IPS-NIHi11 (cell line): ENCODE measurements at places on chromosomes 16 and 17.

GRCh38 chr17:41451154-41451728, 10.5 kb upstream of the KRT38 start:
- DNase-seq = no peak

DNA sequence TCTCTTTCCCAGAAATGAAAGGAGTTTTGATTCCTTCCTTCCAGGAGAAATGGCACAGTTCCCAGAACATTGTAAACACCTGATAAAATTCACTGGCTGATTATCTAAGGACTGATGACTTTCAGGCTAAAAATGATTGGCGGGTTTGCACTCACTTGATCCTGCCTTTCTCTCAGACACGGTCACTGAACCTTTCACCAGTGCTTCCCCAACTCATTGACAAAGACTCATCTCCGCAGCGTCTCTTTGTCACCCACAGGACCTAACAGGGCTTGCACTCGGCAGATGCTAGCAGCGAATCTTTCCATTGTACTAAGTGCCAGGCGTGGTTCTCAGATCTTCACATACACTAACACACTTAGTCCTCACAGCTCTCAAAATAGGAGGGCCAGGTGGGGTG, 7.3 kb upstream of the DHRS7C start:
- no peak for DNase-seq

DNA sequence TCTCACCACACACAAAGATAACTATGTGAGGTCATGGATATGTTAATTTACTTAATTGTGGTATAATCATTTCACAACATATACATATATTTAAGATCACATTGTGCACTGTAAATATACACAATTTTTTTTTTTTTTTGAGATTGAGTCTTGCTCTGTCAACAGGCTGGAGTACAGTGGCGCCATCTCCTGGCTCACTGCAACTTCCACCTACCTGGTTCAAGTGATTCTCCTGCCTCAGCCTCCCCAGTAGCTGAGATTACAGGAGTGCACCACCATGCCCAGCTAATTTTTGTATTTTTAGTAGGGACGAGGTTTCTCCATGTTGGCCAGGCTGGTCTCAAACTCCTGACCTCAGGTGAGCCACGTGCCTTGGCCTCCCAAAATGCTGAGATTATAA, 11.5 kb upstream of the PRSS54 start:
- DNase-seq = no peak

DNA sequence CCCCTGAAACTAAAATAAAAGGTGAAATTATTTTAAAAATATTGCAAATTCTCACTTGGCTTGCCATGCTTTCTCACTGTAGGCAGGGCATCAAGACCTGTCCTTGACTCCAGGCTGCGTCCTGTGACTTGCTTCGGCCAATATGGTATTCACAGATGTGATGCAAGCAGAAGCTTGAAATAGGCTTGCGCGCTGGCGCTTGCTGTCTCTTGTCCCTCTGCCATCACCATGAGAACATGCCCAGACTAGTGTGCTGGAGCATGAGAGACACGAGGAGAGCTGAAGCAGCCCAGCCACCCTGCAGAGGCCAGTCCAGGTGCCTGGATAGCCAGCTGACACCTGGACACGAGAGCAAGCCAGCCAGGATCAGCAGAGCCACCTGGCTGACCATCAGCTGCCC, 21.8 kb upstream of the ZKSCAN2 start:
- DNase-seq = no peak

DNA sequence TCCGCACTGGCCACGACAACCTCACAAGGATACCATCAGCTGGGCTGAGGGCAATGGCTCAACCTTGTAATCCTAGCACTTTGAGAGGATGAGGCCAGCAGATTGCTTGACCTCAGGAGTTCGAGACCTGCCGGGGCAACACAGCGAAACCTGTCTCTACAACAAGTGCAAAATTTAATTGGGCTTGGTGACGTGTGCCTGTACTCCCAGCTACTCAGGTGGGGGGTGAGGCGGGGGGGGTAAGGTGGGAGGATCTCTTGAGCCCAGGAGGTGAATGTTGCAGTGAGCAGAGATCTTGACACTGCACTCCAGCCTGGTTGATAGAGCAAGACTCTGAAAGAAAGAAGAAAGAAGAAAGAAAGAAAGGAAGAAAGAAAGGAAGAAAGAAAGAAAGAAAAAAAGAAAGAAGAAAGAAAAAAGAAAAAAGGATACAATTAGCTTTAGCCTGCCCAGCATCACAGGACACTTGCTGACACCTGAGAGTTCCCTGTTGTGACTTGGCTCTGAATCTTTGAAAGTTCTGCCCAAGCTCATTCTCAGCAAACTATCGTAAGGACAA, 5.2 kb upstream of the MT1E start:
- DNase-seq = no peak

DNA sequence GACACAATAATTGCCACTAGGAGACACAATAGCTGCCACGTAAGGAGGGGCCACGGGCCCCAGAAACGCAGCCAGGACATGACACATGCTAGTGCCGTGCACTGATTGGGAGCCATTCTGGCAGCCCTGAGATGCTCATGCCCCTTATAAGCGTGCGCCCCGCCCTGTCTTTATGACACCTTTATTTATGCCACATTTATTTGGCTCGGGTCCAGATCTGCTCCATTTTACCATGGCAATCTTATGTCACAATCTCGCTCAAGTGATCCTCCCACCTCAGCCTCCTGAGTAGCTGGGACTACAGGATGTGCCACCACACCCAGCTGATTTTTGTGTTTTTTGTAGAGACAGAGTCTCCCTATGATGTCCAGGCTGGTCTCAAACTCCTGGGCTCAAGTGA, 43.8 kb upstream of the NF1 start:
- DNase-seq = no peak

GRCh38 chr17:9098242-9098825, 77.0 kb downstream of the NTN1 start:
- DNase-seq = no peak

- DNase-seq = no peak
These were observed 42.2 kb upstream of the BRD7 start for GRCh38 chr16:50411034-50411433.

DNA sequence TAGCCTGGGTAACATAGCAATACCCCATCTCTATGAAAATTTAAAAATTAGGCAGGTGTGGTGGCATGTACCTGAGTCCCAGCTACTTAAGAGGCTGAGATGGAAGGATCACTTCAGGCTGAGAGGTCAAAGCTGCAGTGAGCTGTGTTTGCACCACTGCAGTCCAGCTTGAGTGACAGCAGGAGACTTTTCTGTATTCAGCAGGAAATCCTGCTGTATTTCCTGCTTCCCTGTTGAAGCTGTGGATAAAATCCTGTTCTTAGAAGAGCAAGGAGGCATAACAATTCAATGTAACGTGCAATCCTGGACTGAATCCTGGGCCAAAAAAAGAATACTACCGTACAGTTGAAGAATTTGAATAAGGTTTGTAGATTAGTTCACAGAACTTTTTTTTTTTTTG, 62.2 kb downstream of the FBXL20 start:
- DNase-seq = no peak

GRCh38 chr16:1171001-1171400, 18.1 kb downstream of the CACNA1H start:
- no peak for DNase-seq

GRCh38 chr16:83348991-83349390, 458.8 kb upstream of the HSBP1 start:
- DNase-seq = no peak

- peak; percentile 89 for DNase-seq
These were observed 57.0 kb downstream of the ABR start for GRCh38 chr17:1122533-1123392.

- DNase-seq = no peak
These were observed 4.1 kb downstream of the CD2BP2 start for GRCh38 chr16:30351001-30351441.

GRCh38 chr17:82570277-82570676, 50.7 kb downstream of the FOXK2 start:
- DNase-seq = no peak

DNA sequence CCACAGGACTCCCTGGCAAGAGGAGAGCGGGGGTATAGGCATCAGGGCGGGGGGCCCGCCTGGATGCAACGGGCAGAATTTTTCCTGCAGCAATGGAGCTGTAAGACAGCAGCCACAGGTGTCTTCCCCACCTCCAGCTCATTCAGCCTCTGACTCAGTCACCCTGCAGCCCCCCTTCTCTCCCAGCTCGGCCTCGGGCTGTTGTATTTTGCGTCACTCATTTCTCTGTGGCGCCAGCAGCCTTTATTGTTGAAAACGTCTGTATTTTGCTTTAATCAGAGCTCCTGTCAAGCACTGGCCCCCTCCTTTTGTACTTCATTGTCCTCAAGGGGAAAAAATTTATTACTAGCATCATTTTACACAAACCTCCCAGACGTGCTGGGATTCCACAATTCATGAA, 117.7 kb downstream of the WSCD1 start:
- no peak for DNase-seq

DNA sequence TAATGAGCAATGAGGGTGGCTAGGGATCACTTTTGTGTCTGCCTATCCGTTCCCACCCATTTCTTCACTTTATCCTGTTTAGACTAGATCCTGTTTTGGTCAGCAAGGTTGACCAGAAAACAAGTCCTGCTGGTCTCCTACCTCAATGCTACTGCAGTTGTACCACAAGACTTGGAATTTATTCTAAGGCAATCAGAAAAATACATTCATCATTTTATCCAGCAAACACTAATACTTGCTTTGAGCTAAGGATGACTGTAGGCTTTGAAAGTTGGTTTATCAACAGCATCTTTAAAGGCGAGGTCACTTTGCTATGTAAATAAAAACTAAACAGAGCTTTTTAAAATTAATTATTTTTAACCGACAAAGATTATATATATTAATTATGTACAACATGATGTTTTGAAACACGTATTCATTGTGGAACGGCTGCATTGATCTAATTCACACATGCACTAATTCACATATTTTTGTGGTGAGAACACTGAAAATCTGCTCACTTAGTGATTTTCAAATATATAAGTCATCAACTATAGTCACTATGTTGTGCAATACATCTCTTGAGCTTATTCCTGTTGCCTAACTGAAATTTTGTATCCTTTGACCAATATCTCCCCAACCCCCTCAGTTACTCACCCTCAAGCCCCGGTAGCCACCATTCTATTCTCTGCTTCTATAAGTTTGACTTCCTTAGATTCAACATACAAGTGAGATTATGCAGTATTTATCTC, 125.9 kb upstream of the HS3ST3A1 start:
- DNase-seq = no peak

GRCh38 chr17:45050481-45051059, 862 bp downstream of the DCAKD start:
- DNase-seq = no peak

- no peak for DNase-seq
These were observed 22.1 kb downstream of the CYTH1 start for GRCh38 chr17:78759969-78760352.

GRCh38 chr17:32771396-32771795, 105.5 kb downstream of the MYO1D start:
- DNase-seq = no peak
